ENCODE measurements at places on chromosomes 5 and 9.

DNA sequence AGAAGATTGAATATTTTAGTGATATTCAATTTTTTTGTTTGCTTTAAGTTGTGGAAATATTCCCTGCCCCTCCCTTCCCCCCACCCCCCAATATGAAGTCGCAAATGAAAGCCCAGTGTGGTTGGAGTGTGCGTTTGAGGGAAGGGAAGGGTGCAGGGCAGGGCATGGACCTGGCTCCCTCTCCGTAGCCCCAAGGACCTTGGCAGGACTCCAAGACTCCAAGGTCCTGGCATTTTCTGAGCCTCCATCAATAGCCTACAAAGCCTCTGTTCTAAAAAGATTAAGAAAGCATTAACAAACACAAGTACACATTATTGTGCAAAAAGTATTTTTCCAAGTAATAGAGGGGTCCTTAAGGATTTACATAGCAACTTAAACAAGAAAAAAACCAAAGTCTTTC is 38.8 kb upstream of the PTPN3 start:
- DNase-seq: no peak

DNA sequence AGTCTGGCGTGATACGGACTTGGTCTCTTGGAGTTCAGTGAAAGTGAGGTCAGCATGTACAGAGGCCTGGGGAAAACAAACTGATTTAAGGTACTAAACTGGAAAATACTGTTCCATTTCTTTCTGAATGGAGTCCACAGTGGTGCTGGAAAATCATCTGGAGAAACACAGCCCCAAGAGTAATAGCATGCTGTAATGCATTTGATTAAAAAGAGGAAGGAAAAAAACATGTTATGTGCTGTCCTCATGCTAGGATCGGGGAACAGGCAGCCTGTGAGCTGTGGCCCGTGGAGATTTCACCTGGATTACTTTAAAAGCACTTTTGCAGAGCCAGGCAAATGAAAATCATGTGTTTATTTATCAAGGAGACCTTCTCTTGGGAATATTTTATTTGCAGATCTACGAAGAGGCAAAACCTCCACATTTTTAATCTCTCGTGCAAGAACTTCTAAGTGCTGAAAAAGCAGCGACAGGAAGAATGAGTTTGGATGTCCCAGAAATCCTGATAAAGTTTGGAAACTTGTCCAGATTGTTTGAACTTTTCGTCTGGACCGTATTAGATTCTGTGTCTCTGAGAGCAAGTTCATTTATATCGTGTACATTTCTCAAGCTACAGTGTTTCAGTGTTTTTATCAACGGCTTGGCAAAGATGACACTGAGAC is 228.8 kb downstream of the GAS1 start:
- no peak for DNase-seq

- no peak for DNase-seq
Observed at GRCh38 chr5:150595466-150596031, 44.9 kb upstream of the SYNPO start.

DNA sequence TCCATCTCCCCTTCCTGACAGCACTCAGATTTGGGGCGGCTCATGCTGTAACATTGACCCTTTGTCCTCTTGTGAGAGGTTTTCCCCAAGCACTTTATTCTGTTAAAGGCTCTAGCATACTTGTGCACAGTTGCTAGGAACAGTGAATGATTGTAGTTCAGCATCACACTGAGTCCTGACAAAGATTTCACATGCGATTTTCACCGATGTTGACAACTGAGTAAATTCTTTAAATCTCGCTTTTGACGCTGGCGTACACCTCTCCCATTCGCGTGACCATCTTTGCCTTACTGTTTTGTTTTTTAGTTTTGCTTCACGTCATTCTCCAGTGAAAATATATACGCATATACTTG is 780 bp downstream of the CDC37L1 start:
- DNase-seq: no peak

- DNase-seq: no peak
Observed at GRCh38 chr5:93403141-93403928, 177.7 kb downstream of the NR2F1-AS1 start.

GRCh38 chr5:54663866-54664265 is 146.3 kb downstream of the SNX18 start:
- no peak for DNase-seq

DNA sequence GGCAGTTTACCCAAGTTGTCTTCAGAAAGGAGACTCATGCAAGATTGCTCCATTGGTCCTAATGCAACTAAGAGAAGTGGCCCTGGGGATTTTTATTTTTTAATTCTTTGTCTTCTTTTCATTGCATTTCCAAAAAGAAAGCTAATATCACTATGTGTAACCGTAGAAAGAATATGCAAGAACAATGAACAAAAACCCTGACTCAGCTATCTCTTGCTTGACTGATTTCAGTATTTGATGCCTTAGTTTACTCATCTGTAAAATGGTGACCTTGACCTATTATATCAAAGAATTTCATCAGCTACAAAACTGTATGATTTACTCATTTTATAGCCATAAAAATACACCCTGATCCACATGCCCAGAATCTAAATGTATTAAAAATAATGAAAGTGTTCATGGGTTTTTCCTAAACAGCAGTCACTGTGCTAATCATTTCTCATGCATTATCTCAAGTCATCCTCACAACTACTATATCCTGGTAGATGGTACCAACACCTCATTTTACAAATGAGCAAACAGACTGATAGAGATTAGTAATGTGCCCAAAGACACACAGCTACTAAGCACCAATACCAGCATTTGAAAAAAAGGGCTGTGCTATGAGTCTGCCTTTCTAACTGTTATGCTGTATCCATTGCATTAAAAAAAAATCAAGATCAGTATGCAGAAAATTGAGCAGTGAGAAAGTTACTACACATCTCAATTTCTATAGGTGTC is 185.7 kb downstream of the MLLT3 start:
- no peak for DNase-seq

GRCh38 chr9:132795511-132796303 is 82.4 kb downstream of the AK8 start:
- no peak for DNase-seq

GRCh38 chr5:114191441-114191840 is 170.4 kb upstream of the KCNN2 start:
- DNase-seq: no peak

- DNase-seq: no peak
Observed at GRCh38 chr9:130954317-130954716, 15.3 kb upstream of the FIBCD1 start.

DNA sequence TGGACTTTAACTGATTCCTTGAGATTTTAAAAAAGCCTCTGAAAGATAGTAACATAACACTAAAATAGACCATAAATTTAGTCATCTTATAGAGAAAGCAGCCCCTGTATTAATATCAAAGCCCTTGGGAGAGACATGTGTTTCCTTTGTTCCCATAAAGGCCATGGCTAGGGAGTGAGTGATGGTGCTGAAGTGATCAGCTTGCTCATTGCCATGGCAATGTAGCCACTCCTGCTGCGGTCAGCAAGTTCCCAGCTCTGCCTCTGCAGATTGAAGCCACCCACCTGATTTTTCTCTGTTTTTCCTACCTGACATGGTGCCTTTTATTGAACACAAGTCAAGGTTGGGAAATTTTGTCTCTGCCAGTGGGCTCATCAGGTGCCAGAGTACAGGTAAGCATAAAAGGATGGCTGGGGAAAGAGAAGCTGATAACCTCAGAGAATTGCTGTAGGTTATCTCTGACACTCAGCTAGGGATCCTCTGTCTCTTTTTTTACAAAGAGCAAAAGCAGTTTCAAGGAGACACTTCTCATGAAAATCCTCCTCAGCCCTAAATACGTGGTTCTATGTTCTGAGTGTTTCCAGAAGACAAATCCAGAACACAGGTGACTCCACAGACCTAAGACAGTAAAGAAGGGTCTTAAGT is 296.3 kb upstream of the NMUR2 start:
- DNase-seq: no peak

DNA sequence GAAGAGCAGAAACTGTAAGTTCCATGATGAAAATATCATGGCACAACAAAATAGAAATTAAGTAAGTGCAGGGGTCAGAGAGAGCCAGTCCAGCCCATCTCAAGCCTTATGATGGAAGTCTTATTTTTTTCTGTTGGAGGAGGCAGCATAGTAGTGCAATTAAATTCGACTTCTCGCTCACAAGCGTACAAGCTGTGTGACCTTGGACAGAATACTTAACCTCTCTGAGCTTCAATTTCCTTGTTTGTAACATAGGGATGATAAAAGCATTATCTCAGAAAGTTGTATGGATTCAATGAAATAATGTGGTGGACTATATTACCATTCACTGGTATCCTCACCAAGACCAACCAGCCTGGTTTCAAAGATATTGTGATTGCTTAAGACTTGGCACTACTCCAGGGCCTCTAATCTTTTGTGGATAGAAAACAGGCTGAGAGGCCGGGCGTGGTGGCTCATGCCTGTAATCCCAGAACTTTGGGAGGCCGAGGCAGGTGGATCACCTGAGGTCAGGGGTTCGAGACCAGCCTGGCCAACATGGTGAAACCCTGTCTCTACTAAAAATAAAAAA is 26.8 kb upstream of the MVB12B start:
- DNase-seq: no peak

DNA sequence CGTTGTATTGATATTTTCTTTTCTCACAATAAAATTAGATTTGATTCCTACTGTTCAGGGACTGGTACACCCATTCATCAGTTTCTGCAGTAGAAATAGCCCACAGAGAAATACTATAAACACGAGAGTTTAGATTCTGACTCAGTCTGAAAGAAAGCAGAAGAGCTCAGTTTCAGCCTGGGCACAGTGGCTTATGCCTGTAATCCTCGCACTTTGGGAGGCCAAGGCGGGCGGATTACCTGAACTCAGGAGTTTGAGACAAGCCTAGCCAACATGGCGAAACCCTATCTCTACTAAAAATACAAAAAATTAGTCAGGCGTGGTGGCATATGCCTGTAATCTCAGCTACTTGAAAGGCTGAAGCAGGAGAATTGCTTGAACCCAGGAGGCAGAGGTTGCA is 8.6 kb downstream of the ITK start:
- no peak for DNase-seq

DNA sequence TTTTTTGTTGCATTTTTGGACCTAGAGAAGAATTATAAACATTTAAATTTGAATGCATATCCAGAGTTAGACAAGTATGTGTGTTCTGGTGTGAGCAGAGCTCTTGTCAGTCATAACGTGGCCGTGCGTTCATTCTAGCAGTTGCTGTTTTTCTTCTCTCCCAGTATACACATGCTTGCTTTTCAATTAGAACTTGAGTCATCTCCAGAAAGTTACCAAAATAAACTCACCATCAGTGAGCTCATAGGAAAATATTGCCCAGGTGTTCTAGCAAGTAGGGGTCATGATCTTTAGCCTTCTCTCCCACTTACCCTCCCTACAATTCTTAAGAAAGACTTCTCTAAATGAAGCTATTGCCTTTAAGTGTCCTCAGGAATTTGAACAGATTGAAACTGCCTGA is 247.5 kb upstream of the TUT7 start:
- DNase-seq: no peak

DNA sequence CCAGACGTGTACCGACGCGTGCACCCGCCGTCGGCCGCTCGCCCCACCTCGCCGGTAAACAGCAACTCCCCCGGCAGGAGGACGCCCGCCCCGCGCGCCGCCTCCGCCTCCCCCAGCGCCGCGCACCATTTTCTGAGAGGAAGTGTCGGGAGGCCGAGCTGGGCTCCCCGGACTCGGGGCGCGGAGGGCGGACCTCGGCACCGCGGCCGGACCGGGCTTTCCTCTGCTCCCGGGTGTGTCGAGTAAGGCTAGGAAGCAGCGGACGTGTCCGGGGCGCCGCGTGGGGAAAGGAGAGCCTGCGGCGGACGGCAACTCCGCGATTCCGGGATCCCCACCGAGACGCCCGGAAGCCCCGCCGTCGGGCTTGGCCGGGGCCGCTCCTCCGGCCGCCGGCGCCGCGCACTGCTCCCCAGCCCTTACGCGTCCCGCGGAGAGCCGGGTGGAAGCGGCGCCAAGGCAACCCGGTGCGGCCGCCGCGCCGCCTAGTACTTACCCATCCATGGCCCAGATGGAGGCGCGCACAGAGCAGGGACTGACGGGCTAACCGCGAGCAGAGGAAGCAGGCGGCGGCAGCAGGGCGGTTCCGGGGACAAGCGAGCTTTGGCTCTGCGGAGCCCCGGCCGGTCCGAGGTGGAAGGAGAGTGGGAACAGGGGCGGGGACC is at the start of gene PTBP3:
PTBP3 (minus strand) TSS at position 643 of the 662 bp plus-strand sequence. CDS start 35,754 bp downstream, outside the sequence.
- peak; percentile 69 for DNase-seq

- no peak for DNase-seq
Observed at GRCh38 chr9:108562176-108562575, 293.6 kb downstream of the ACTL7B start.

GRCh38 chr5:148953711-148954110 is 109.2 kb downstream of the SH3TC2 start:
- DNase-seq: no peak

DNA sequence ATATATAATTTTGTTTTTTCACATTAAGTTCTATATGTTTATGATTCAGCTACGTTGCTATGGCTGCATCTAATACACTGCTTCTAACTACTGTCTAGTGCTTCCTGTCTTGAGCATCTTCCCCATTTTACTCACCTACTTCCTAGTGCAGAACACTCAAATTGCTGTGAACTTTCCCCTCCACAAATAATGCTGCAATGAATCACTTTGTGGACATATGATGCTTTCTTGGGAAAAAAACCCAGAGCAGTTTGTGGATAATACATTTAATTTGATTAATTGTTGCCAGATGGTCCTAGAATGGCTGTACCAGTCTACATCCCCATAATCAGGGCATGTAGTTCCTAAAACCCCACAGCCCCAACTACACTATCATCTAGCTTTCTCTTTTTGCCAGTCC is 18.5 kb downstream of the CD180 start:
- no peak for DNase-seq

- DNase-seq: no peak
Observed at GRCh38 chr5:130365956-130366355, 461.7 kb downstream of the CHSY3 start.

DNA sequence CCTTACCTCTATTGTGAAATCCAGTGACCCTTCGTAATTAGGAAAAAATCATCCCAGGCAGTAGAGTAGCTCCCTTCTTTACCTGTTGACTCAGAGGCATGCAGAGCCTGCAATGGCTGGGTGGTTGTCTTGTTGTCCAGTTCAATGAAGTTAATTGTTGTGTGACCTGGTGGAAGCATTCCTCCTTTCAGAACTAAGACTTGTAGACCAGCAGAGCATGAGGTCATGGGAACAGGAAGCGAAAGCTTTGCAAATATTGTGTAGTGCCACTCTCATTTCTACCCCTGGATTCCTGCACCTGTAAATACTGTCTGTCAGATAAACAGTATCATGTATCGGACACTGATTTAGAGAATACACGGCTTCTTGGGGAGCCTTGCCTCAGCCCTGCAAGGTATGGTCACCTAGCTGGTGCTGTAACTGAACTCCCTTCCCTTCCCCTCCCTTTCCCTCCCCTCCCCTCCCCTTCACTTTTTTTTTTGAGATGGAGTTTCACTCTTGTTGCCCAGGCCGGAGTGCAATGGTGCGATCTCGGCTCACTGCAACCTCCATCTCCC is 5.7 kb upstream of the PRXL2C start:
- no peak for DNase-seq

Measured in NCI-H460 (cell line).